Esophagus squamous epithelium (tissue), 5 donors: ENCODE measurements at places on chromosomes 13 and 19. TPM values are rescaled to one million over a fixed set of nuclear protein-coding genes. Genes with fewer than 3 reads are reported as not detected.
A peak's percentile ranks its signal among the peaks of the same experiment; 100 is the strongest.

LILRA1 gene
- total RNA-seq, result 0.57 TPM

ADGRE3 gene
- not detected for total RNA-seq

ZNF284 gene
- 0.44 TPM for total RNA-seq

NPAS1 gene
- 1.1 TPM for total RNA-seq

ALOX5AP gene
- 21.5 TPM for total RNA-seq

DCLK1 gene
- 9.1 TPM for total RNA-seq

CCDC122 gene
- total RNA-seq, result 2.3 TPM

OR1I1 gene
- not detected for total RNA-seq

GRCh38 chr13:28499609-28500008 lies 4.7 kb upstream of the FLT1 start:
- no peak overlapping the region for H3K27ac ChIP-seq
- no peaks in the 10 kb centered on the region for H3K36me3 ChIP-seq
- H3K27me3 ChIP-seq, result peaks cover 10% of the 10 kb centered on the region
- DNase-seq, result no peak

DNA sequence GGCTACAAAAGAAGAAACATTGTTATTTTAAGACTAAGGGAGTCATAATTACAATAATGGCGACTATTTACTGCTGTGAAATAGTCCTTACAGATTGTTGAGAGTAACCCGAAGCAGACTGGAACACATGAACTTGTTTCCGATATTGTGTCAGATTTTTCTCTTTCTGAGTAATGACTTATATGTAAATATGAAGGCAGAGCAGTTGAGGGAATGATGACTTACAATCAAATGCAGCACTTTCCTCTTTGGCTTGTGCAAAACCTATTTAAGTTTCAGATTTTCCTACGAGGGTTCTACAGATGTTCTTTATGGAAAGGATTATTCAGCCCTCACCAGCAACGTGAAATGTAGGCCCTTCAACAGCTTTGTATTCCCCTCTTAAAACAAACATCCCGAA lies 198.6 kb downstream of the RGCC start:
- no peak for DNase-seq
- H3K36me3 ChIP-seq, result no peaks in the 10 kb centered on the region
- no peak overlapping the region for H3K27ac ChIP-seq
- H3K27me3 ChIP-seq, result no peaks in the 10 kb centered on the region

GRCh38 chr19:687569-688166 lies 7.6 kb downstream of the PRSS57 start:
- no peaks in the 10 kb centered on the region for H3K36me3 ChIP-seq
- no peak overlapping the region for H3K4me3 ChIP-seq
- H3K27ac ChIP-seq, result no peak overlapping the region
- no peak for DNase-seq
- H3K27me3 ChIP-seq, result no peaks in the 10 kb centered on the region

GRCh38 chr13:41361491-41361890 lies 50.4 kb downstream of the NAA16 start:
- H3K36me3 ChIP-seq, result peaks cover 84% of the 10 kb centered on the region
- DNase-seq, result no peak
- H3K4me3 ChIP-seq, result no peak overlapping the region
- H3K27me3 ChIP-seq, result no peaks in the 10 kb centered on the region

- peaks cover 24% of the 10 kb centered on the region for H3K4me1 ChIP-seq
- peaks cover 72% of the 10 kb centered on the region for H3K36me3 ChIP-seq
- H3K27ac ChIP-seq, result no peak overlapping the region
- H3K4me3 ChIP-seq, result no peak overlapping the region
Measured at GRCh38 chr19:49106648-49107135, 7.5 kb upstream of the LIN7B start.

GRCh38 chr13:67136157-67136556 lies 94.0 kb downstream of the PCDH9 start:
- no peak for DNase-seq
- H3K4me3 ChIP-seq, result no peak overlapping the region
- no peaks in the 10 kb centered on the region for H3K36me3 ChIP-seq
- H3K27me3 ChIP-seq, result no peaks in the 10 kb centered on the region

GRCh38 chr13:32932376-32932775 lies 83.8 kb upstream of the KL start:
- no peaks in the 10 kb centered on the region for H3K4me1 ChIP-seq
- H3K4me3 ChIP-seq, result no peak overlapping the region
- H3K27ac ChIP-seq, result no peak overlapping the region
- H3K36me3 ChIP-seq, result no peaks in the 10 kb centered on the region
- no peaks in the 10 kb centered on the region for H3K27me3 ChIP-seq

DNA sequence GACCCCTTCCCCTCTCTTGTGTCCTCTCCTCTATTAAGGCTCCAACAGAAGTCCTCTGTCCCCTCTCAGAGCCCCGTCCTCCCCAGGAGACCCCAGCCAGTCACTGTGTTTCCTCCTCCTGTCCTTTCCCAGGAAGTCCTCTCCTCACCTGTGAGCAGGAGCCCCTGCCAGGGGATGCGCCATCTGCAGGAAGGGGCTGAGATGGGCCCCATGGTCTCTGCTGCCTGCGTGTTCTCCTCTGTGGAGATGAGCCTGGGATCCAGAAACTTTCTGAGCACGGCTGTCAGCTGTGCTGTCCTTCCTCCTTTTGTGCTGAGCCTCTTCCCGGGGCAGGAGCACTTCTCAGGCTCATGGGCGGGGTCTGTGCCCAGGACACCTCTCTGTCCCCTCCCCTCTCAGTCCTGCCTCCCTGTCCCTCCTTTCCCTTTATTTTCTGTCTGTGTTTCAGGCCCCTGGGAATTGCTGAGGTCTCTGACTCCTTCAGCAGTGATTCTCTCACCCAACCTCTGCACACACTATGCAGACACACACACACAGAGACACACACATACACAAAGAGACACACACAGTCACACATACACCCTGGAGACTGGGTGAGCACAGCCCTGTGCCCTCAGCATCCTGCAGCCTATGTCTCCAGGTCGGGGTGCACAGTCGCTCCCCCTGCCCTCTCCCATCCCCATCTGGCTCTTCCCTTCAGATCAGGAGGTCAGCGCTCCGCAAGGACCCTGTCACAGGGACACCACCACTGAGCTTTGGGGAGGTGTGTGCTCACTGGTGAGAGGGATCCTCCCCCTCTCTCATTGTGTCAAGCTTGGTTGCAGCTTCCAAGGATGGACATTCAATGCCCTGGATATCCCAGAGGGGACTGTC lies at the start of gene CEACAM8:
Gene CEACAM8, minus strand, starts transcription at position 308 of the 873 bp plus-strand sequence. Its CDS starts 96 bp downstream, at position 212.
- no peak for DNase-seq
- H3K36me3 ChIP-seq, result no peaks in the 10 kb centered on the region
- H3K27ac ChIP-seq, result no peak within 1 kb of the TSS
- no peak within 1 kb of the TSS for H3K4me3 ChIP-seq
- H3K27me3 ChIP-seq, result no peaks in the 10 kb centered on the region

DNA sequence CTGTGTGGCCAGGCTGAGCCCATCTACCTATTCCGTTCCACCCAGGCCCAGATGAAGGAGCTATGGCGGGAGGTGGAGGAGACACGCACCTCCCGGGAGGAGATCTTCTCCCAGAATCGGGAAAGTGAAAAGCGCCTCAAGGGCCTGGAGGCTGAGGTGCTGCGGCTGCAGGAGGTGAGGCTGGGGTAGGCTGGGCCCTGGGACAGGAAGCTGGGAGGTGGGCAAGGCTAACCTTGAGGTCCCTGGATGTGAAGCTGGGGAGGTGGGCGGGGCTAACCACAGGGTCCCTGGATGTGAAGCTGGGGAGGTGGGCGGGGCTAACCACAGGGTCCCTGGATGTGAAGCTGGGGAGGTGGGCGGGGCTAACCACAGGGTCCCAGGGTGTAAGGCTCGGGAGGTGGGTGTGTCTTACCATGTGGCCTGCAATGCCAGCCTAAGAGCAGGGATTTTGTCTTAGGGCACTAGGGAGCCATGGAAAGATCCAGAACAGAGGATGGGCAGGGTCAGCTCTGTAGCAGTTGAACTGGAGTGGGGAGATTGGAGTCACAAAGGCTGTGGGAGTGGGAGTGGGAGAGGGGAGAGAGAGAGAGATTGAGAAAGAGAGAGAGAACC lies 36.9 kb downstream of the KCNC3 start:
- H3K4me3 ChIP-seq, result no peak overlapping the region
- H3K4me1 ChIP-seq, result no peaks in the 10 kb centered on the region
- H3K27me3 ChIP-seq, result peaks cover 31% of the 10 kb centered on the region
- DNase-seq, result no peak
- H3K36me3 ChIP-seq, result no peaks in the 10 kb centered on the region

- H3K4me1 ChIP-seq, result peaks cover 7% of the 10 kb centered on the region
- no peak for DNase-seq
- H3K27ac ChIP-seq, result no peak overlapping the region
- H3K36me3 ChIP-seq, result no peaks in the 10 kb centered on the region
- H3K27me3 ChIP-seq, result no peaks in the 10 kb centered on the region
- no peak overlapping the region for H3K4me3 ChIP-seq
Measured at GRCh38 chr13:100128373-100128772, 39.5 kb downstream of the PCCA start.

DNA sequence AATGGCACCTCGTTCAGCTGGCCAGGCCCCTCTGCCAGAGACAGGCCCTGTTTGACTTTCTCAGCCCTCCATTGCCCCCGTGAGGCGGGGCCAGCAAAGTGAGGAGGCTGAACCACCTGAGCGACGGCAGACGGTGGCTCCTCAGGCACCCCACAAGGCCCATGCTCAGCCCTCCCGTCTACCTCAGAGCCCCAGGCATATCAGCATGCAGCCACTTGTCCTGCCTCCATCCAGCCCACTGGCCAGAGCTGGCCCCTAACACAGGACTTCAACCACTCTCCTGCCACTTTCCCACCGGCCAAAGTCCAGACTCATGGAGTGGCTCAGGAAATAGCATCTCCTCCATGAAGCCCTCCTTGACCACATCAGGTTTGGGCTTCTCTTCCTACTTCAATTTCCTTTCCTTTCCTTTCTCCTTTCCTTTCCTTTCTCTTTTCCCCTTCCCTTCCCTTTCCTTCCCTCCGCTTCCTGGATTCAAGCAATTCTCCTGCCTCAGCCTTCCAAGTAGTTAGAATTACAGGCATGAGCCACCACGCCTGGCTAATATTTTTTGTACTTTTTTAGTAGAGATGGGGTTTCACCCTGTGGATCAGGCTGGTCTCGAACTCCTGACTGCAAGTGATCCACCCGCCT lies 9.3 kb downstream of the SLC7A10 start:
- H3K27ac ChIP-seq, result no peak overlapping the region
- DNase-seq, result no peak
- no peaks in the 10 kb centered on the region for H3K4me1 ChIP-seq
- no peak overlapping the region for H3K4me3 ChIP-seq
- peaks cover 19% of the 10 kb centered on the region for H3K27me3 ChIP-seq
- H3K36me3 ChIP-seq, result no peaks in the 10 kb centered on the region

DNA sequence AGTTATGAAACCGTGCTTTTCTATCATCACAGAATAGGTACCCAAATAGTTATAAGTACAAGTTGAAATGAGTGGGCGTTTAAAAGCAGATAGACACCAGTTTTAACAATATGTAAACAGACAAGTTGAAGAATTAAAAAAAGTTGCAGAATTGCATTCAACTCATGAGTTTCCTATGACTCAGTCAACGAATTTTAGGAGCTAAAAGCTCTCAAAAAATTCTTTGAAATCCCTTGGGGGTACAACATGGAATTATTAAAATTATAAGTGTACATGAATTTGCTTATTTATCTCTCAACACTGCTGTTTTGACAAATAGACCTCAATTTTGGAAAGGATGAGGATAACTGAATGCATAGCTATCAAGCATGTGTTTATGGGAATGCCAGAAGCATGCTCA lies 693.4 kb downstream of the PCDH9 start:
- no peak overlapping the region for H3K4me3 ChIP-seq
- H3K27ac ChIP-seq, result no peak overlapping the region
- no peaks in the 10 kb centered on the region for H3K36me3 ChIP-seq
- no peaks in the 10 kb centered on the region for H3K27me3 ChIP-seq
- no peak for DNase-seq

- no peak overlapping the region for H3K27ac ChIP-seq
- DNase-seq, result no peak
Measured at GRCh38 chr13:97875218-97875617, 78.3 kb upstream of the IPO5 start.

DNA sequence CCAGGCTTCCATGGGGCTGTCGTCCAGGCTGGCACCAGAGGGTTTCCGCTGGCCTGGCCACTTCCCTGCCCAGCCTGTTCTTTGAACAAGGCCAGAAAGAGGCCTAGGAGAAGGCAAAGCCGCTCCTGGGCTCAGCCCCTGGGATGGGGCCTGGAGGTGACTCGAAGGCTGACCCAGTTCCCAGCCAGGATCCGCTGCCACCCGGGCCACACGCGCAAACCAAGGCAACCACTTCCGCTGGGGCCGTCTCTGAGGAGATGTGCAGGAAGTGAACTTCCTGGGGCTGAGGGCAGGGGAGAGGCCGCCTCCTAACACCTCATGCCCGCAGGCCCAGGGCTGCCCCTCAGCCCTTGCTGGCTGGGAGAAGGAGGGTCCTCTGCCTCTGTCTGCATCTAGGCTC lies 15.2 kb downstream of the PLEKHF1 start:
- peak; percentile 35 for DNase-seq
- no peak overlapping the region for H3K4me3 ChIP-seq
- H3K27me3 ChIP-seq, result no peaks in the 10 kb centered on the region
- peak overlapping the region; percentile 84 for H3K27ac ChIP-seq
- peaks cover 7% of the 10 kb centered on the region for H3K36me3 ChIP-seq
- peaks cover 61% of the 10 kb centered on the region for H3K4me1 ChIP-seq
